ENCODE measurements at places on chromosomes 4 and X.

DNA sequence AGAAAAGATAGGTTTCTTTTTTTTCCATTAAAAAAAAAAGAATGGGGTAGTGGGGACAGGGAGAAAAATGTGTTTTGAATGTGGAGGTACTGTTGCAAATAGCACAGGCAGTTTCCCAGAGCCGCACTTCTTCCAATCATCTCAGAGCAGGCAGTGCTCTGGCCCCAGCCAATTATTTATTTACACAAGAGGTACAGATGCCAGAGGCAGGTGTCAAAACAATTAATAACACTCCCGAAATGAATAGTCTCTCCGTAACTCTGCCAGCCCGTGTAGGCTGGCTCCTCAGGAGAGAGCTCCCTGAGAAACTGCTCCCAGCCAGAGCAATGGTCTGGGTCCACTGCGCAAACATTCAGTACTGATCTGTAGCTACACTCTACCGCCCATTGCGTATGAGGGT lies 130.8 kb upstream of the IL1RAPL2 start:
- no peak for DNase-seq

DNA sequence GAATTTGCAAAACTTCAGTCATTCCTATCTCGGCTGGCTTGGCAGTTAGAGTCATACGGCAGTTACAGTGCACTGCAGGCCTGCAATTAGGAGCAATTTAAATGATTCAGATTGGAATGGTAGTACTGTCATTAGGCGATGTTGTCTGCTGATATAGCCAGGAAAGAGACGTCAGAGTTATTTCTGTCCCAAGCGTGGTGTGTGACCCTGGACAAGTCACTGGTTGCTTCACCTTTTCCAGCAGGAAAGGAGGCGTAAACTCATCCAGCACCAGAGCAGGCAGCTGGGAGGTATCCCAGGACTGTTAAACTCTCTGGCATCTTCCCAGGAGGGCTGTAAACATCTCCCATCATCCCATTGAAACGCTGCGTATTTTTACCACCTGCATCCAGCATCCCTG lies 836 bp upstream of the LNX1 start:
- DNase-seq, result no peak

DNA sequence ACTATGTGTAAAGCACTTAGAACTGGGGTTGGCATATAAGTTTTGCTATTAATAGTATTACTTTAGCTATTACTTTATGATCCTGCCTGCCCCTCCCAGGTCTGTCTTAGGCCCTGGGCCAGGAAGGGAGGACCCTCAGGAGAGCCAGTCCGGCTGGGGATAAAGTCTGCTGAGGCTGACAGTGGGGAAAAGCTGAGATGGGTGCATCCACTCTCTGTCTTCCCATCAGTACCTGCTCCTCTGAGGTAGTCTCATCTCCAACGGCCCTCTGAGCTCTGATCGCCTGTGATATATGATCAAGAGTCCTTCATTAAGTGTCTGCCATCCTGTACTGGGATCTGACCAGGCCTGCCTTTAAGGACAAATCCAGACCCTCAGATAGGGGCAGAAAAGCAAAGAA lies 156.5 kb upstream of the PJA1 start:
- no peak for DNase-seq

DNA sequence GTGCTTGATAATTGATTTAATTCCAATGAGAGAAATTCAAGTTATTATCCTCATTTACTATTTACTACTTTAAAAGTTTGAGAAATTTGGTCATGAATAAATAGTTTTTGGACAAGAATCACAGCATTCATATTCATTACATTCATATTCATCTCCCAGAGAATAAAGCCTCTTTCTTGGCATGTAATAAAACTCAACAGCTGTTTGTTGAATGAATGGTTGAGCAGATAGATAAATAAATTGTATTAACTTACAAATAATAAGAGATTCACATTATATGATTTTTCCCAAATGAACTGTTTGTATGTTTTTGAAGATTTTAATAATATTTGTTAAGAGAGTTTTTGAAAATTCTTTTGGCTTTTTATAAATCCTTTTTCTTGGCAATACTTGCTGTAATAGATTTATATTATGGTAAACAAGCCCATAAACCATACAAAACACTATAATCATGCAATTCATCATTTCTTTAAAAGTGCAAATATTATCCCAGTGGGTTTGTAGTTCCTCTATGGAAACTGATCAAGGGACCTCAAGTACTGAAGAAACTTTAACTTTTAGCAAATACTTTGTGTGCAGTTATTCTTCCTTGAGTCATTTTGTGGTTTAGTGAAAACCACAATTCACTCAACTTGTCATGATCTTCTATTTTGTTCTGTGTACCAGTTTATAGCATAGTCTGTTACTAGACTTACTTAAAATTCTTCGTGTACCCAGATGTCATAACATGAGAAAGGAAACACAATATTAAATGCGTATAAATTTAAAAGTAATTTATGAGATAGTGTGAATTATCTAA lies 371.8 kb downstream of the ADGRL3 start:
- DNase-seq, result no peak

GRCh38 chrX:96424007-96424406 lies 260.6 kb upstream of the DIAPH2 start:
- no peak for DNase-seq

DNA sequence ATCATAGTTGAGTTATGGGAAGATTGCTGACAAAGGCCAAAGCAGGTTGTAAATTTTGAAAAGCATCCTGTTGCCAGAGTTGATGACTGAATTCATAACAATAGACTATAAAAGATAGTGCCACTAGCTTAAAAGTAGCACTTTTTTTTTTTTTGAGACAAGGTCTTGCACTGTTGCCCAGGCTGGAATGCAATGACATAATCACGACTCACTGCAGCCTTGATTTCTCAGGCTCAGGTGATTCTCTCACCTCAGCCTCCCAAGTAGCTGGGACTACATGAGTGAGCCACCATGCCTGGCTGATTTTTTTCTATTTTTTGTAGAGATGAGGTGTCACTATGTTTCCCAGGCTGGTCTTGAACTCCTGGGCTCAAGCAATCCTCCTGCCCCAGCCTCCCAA lies 122.7 kb downstream of the SPOCK3 start:
- DNase-seq, result no peak

DNA sequence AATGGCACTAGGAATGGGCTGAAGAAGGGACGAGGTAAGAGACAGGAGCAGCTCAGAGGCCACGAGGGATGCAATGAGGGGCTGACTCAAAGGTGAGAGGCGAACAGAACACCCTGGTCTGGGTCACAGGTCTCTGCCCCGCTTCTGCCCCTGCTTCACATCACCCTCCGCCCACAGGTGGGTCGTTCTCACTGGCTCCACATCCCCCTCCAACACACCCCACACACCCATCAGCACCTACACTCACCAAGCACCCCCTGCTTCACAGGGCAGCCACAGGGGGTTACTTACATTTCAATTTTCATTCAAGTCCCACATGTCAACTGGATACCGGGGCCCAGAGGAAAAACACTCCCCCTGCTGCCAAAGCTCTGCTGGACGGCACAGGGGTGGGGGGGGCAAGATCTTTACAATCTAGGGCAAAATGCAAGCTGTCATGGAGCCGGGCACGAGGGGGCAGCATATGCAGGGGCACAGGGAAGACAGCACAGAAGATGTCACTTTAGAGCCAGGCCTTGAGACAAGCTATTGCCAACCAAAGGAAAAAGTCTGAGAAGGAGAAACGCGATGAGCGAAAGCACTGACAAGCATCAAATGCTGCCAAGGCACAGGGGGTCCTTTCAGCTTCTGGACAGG lies 94.0 kb downstream of the AFAP1 start:
- no peak for DNase-seq

DNA sequence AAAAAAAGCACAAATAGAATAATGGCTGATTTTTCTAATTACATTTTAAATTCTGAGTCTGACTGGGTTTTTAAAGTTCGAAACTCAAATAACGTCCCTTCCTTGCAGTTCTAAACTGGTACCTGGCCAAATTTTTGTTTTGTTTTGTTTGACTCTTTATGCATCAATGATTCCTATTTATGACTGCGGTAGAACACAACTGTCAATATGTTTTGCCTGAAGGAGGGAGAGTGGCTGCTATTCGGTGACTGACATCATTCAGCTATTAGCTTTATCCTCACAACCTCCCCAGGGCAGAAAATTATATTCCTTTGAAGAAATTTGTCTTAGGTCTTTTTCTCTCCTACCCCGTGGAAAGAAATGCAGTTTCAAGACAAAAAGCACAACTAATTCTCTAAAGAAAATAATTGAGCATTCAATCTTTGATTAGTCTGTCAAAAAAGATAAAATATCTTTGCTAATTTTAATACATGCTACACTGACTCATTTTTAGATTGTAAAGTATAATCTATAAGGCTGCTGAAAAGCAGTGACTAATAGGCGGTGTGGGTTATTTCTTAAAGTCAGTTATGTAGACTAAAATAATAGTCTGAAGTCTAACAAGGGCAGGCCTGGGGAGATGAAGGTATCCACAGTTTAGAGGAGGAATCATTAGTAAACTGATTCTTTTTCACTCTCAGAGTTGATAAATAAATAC lies 61.9 kb downstream of the TMEM150C start:
- DNase-seq, result no peak

DNA sequence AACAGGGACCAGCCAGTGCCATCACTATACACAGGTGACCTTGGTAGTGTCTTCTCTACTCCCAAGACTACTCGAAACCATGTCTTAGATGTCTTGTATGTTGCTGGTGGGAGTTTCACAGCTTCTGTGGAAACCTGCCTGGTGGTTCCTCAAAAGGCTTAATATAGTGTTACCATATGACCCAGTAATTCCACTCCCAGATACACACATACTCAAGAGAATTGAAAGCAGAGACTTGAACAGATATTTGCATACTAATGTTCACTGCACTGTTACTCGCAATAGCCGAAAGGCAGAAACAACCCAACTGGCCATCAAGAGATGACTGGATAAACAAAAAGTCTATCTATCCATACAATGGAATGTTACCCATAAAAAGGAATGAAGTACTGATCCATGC lies 3.1 kb downstream of the TFDP3 start:
- no peak for DNase-seq

- DNase-seq, result no peak
Observed at GRCh38 chrX:43870758-43871419, 11.4 kb downstream of the MAOB start.

DNA sequence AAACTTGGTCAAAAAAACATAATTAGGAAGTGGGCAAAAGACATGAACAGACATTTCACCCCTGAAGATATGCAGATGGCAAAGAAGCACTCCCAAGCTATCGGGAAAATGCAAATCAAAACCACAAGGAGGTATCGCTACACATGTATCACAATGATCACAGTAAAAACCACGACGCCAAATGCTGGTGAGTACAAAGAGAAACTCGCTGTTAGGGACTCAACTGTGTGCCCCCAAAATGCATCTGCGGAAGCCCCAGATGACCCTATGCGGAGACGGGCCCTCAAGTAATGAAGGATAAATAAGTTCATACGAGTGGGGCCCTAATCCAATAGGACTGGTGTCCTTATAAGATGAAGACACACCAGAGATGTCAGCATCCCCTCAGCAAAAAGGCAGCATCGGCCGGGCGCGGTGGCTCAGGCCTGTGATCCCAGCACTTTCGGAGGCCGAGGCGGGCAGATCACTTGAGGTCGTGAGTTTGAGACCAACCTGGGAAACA lies 10.2 kb downstream of the GAK start:
- DNase-seq, result no peak

DNA sequence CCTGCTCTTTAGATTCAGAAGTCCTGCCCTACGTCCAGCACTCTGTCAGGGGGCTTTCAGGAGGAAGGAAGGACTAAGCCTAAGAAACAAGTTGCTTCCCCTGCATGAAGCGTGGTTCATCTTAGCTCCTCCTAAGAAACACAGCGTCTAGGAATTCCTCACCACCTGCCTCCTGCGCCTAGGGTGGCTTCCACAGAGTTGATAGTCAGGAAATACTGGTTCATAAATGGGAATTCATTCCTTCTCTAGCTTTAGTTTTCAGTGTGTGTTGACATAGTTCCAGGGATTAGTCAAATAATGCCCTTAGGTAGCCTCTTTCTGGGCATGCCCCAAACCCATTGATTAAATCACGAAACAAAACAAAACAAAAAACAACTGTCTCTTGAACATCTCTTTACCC lies 1.7 kb upstream of the MXRA5 start:
- no peak for DNase-seq

Measured in stimulated activated CD8-positive, alpha-beta memory T cell treated with anti-CD3 and anti-CD28 coated beads, Interleukin-15, amount 100 ng/mL, for 24 hours (primary cell).